ENCODE measurements at places on chromosomes 1 and 21. TPM values are rescaled to one million over a fixed set of nuclear protein-coding genes. Genes with fewer than 3 reads are reported as not detected.

DNA sequence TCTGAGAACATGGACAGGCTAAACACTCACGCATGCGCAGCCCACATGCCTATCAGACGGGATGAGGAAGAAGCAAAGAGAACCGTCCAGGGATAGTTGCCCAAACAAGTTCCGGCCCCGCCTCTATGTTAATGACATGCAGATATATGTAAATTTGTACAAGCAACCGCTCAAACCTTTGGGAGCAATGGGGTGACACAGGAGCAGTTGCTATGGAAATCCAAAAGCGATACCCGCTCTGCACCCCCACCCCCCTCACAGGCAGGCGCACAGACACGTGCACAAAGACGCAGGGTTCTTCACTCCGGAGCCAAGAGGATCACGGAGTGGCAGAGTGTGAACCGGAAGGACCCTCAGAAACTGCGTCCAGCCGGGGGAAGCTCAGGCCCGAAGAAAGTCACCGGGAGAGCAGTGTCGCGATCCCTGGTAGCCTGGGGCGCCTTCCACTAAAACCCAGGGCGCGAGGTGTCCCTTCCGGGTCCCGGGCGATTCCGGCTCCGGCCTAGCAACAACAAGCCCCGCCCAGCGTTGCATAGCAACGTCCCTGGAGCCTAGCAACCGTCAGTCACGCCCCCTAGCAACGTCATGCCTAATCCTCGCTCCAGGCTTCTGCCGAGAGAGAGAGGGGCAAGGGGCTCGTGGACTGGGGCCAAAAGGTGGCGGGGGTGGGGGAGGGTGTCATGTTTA, 24.1 kb upstream of the ADGRB2 start:
- no peaks in the 10 kb centered on the region for H3K36me3 ChIP-seq
- H3K27me3 ChIP-seq = peaks cover 3% of the 10 kb centered on the region
- peaks cover 22% of the 10 kb centered on the region for H3K4me1 ChIP-seq
- no peak overlapping the region for H3K27ac ChIP-seq
- H3K4me3 ChIP-seq = peak overlapping the region; percentile 59

DNA sequence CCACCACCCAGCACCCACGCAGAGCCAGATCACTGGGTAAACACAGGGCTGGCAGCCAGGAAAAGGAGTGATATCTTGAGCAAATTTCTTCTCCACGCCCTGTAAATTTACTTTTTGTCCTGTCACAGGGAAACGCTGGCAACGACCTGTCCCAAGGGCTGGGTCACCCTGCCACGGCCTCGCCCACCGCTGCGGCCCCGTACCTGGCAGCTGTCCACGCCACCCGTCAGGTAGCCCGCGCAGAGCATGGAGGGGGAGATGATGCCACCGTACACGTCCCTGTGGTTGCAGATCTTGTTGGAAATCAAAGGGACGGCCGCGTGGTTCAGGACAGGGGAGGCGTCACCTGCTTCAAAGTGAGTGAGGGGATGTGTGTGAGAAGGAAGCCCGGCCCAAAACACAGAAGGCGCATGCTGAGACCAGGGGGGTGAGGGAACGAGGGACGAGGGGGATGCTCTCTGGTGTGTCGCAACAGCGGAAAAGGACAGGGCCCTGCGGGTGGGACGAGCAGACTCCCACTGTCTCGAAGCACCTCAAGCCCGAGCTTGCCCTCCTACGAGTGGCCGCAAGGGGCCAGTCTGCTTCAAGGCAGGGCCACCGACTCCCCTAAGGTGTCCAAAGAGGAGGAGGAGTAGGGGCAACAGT, 10.1 kb upstream of the TFF1 start:
- H3K4me3 ChIP-seq = no peak overlapping the region
- no peaks in the 10 kb centered on the region for H3K36me3 ChIP-seq
- H3K4me1 ChIP-seq = peaks cover 4% of the 10 kb centered on the region
- no peak for DNase-seq

DNA sequence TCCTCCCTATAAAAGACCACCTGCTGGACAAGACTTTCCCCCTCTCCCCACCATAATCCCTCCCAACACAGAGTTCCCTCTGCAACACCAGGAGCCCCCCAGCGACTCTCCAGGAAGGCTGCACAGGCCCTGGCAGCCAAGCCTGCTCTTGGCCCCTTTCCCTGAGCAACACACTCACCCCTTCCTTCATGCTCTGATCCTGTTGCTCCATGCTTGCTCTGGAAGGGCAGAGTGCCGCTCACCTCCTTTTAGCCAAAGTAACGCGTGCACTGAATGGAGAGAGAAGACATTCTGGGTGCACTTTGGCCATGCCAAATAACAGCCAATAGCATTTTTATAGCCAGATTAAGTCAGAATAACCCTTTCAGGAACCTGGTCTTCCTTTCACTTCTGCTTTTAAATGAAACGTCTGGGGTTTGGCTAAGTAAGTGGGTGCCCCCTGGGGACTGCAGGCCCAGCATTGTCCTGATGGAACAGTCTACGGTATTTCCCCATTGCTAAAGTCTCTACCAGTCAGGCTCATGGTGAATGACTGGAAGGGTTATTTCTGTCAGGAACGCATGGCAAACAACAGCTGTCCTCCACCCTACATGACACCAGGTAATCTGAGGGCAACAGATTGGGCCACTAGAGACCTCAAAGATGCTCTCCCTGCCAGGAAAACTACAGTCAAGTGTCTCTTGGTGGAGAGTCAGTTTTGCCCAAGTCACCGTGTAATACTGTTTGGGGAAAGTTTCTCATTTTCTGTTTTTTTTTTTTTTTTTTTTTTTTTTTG, at the start of gene SLC2A5:
SLC2A5 (minus strand) TSS at position 310 of the 775 bp plus-strand sequence; CDS start at position 211, 99 bp downstream.
- H3K4me3 ChIP-seq = no peak within 1 kb of the TSS
- no peak within 1 kb of the TSS for H3K27ac ChIP-seq
- H3K4me1 ChIP-seq = peaks cover 58% of the 10 kb centered on the region
- DNase-seq = no peak

DNA sequence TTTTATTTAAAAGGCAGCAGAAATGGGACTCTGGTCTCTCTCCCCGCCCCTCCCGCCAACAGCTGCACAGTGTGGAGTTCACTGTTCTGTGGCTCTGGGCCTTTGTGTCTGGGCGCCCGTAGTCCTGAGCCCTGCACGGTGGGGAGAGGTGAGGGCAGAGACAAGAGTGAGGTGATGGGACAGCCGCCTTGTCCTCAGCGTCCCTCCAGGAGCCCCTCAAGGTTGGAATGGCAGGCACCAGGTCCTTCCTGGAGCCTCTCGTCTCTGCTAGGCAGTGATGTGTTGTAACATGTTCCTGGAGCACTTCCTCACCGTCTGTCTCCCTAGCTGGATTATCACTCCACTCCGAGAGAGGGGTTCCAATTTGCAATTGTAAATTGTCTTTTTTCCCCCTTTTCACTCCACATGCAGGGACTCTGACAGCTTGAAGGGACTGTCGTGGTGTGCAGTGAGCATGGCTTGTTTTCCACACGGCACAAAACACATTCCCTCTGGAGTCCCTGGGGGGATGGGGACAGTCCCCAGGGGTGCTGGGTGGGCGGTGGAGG, 44.6 kb upstream of the C1orf174 start:
- no peak overlapping the region for H3K4me3 ChIP-seq
- H3K4me1 ChIP-seq = peaks cover 29% of the 10 kb centered on the region
- DNase-seq = no peak
- H3K36me3 ChIP-seq = no peaks in the 10 kb centered on the region
- H3K27me3 ChIP-seq = peaks cover 66% of the 10 kb centered on the region
- no peak overlapping the region for H3K27ac ChIP-seq

GRCh38 chr1:116504308-116505156, 66.3 kb downstream of the CD58 start:
- H3K27me3 ChIP-seq = no peaks in the 10 kb centered on the region
- H3K4me3 ChIP-seq = no peak overlapping the region
- peak overlapping the region; percentile 43 for H3K27ac ChIP-seq
- no peak for DNase-seq

GRCh38 chr1:233614173-233614742, 352 bp downstream of the KCNK1 start:
- no peak overlapping the region for H3K27ac ChIP-seq
- H3K4me3 ChIP-seq = no peak overlapping the region
- H3K36me3 ChIP-seq = no peaks in the 10 kb centered on the region
- H3K4me1 ChIP-seq = no peaks in the 10 kb centered on the region

DNA sequence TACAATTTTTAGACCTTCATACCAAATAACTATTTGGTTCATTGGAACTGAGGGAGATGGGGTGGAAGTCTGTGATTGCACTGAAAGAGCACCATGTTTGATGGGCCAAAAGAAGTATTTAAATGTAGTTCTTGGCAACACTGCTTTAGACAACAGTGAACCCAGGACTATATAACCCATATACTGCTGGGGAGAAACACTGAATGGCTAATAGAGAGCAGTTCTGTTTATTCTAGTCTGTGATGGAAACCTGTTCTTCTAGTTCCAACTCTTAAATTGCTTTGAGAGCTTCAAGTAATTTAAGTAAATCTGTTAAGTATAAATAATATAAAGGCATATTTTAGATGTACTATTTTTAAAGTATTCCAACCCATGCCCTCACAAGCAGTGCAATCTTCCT, 96.3 kb downstream of the NIBAN1 start:
- H3K4me1 ChIP-seq = no peaks in the 10 kb centered on the region
- DNase-seq = no peak
- H3K27ac ChIP-seq = no peak overlapping the region
- no peaks in the 10 kb centered on the region for H3K36me3 ChIP-seq
- no peak overlapping the region for H3K4me3 ChIP-seq

DNA sequence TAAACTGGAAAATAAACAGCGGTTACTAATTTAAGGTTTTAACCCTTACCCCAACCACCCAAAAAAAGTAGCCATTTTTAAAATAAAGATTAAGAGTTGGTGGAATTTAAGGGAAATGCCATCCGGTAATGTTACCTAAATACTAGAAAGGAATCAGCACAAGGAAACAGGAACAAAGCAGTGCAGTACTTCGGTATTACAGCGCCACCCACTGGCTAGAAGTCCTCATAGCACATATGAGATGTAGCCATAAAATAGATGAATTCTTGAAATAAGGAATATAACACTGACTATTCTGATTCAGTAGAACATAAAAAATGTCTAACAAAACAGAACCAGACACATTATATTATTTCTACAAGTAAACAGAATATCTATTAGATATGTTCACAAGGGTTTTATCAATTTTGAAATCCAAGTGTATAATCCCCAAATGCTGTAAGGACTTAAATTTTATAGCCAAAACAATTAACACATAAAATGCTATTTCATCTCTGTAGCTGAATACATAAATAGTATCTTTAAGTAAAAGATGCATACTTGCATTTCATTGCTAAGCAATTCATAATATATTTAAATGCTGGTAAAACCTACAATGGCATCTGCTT, 58.8 kb downstream of the FRRS1 start:
- no peak overlapping the region for H3K27ac ChIP-seq
- H3K4me3 ChIP-seq = no peak overlapping the region
- H3K36me3 ChIP-seq = peaks cover 2% of the 10 kb centered on the region
- no peaks in the 10 kb centered on the region for H3K4me1 ChIP-seq
- peak; percentile 55 for DNase-seq
- H3K27me3 ChIP-seq = no peaks in the 10 kb centered on the region

GRCh38 chr1:201468501-201468843, 516 bp downstream of the PHLDA3 start:
- no peaks in the 10 kb centered on the region for H3K27me3 ChIP-seq
- H3K36me3 ChIP-seq = peaks cover 2% of the 10 kb centered on the region
- H3K27ac ChIP-seq = peak overlapping the region; percentile 67
- DNase-seq = no peak

DNA sequence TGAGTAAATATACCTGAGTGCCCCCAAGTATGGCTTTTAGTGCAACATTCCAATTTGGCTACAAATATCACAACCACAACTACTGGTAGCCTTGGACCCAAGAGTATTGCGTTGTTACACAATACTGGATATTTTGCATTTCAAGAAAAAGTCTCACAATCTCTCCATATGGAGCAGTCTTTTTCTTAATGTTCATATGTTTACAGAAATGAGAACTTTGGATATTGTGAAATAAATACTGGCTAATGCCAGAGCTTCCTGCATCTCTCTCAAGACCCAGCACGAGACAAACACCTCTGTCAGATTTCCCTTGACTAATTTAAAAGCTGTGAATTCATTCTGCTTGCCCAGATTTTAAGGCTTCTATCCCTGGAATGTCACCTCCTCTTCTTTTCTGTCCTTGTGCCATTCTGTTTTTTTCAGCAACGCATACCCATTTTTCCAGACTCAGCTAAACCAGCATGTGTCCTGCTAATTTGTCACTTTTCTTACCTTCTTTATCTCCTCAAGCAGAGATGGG, 136.2 kb upstream of the BACE2 start:
- no peak for DNase-seq
- no peaks in the 10 kb centered on the region for H3K36me3 ChIP-seq
- H3K27ac ChIP-seq = no peak overlapping the region
- no peaks in the 10 kb centered on the region for H3K27me3 ChIP-seq

- H3K4me1 ChIP-seq = no peaks in the 10 kb centered on the region
- no peaks in the 10 kb centered on the region for H3K27me3 ChIP-seq
- DNase-seq = no peak
- H3K27ac ChIP-seq = no peak overlapping the region
- no peaks in the 10 kb centered on the region for H3K36me3 ChIP-seq
Measured at GRCh38 chr1:30675761-30676160, 47.6 kb downstream of the MATN1 start.

DNA sequence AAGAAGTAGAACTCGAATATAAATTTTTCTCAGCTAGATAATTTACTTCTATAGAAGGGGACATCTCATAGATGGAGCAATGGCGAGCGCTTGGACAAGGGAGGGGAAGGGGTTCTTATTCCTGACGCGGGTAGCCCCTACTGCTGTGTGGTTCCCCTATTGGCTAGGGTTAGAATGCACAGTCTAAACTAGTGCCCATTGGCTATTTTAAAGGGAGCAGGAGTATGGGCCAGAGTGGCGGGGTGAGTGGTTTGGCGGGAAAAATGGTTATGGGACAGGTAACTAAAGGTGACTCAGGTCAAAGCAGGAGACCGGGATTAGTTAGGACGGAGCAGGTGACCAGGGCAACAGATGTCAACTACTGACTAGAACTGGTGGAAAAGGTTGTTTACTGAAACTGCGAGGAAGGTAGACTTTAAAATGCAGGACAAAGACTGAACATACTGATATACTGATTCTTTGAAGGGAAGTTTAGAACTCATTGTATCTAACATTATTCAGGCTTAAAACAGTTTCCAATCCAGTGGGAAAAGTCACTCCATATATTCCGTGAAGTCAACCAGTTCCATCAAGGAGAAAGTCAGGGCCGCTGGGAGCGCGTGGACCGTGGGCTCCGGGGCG, 940 bp upstream of the ATAD3A start:
- H3K27ac ChIP-seq = peak overlapping the region; percentile 90
- H3K27me3 ChIP-seq = no peaks in the 10 kb centered on the region
- H3K4me1 ChIP-seq = peaks cover 18% of the 10 kb centered on the region
- peak overlapping the region; percentile 79 for H3K4me3 ChIP-seq

GRCh38 chr1:206415942-206416341, 54.3 kb upstream of the IKBKE start:
- H3K4me1 ChIP-seq = no peaks in the 10 kb centered on the region
- no peak overlapping the region for H3K4me3 ChIP-seq
- no peak for DNase-seq
- peaks cover 14% of the 10 kb centered on the region for H3K36me3 ChIP-seq
- no peak overlapping the region for H3K27ac ChIP-seq
- no peaks in the 10 kb centered on the region for H3K27me3 ChIP-seq

Gene RAVER2
- 15.4 TPM for total RNA-seq

Gene CFAP107
- total RNA-seq = not detected

Gene CLCA4
- total RNA-seq = not detected

Gene DVL1
- total RNA-seq = 60.4 TPM

Gene CD84
- total RNA-seq = not detected

Gene SRM
- 30.3 TPM for total RNA-seq

Gene ITLN1
- total RNA-seq = not detected

Gene KCNN3
- not detected for total RNA-seq

Gene SERTAD4
- not detected for total RNA-seq

Gene LORICRIN
- not detected for total RNA-seq

All from HepG2 (cell line).